ENCODE measurements at places on chromosomes 7 and 10.

- DNase-seq: no peak
These were observed 3.2 kb upstream of the NCOA4 start for GRCh38 chr10:46033602-46034011.

GRCh38 chr7:4307316-4308204, 374.5 kb upstream of the FOXK1 start:
- DNase-seq: no peak

GRCh38 chr10:64277536-64277935, 756.3 kb downstream of the REEP3 start:
- peak; percentile 6 for DNase-seq

GRCh38 chr7:34823650-34824258, 165.7 kb downstream of the NPSR1 start:
- DNase-seq: peak; percentile 66

DNA sequence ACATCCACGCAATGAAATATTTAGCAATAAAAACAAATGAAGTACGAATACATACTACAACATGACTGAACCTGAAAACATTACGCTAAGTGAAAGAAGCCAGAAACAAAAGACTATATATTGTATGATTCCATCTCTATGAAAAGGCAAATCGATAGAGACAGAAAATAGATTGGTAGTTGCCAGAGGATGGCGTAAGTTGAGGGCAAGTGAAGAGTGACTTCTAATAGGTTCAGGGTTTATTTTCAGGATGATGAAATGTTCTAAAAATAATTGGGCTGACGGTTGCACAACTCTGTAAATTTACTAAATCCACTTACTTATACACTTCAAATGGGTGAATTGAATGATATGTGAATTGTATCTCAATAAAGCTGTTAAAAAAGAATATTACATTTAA, 39.5 kb upstream of the TECTB start:
- no peak for DNase-seq

GRCh38 chr7:149161241-149161848, 14.1 kb downstream of the ZNF398 start:
- no peak for DNase-seq

GRCh38 chr7:29272057-29272456, 77.5 kb downstream of the CHN2 start:
- no peak for DNase-seq

DNA sequence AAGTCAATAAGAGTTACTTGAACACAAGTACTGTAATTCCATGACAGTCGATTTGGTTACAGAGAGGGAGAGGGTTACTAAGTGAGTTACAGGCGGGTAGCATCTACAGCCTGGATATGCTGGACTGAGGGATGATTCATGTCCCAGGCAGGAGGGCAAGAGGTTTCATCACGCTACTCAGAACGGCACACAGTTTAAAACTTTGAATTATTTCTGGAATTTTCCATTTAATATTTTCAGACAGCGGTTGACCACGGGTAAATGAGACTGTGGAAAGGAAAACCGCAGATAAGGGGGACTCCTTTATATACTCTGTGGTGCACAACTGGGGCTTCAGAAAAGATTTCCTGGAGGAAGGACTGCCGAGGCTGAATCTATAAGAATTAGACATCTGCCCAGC, 25.7 kb upstream of the LRRC4 start:
- no peak for DNase-seq

GRCh38 chr10:15815242-15815885, 44.9 kb downstream of the MINDY3 start:
- DNase-seq: peak; percentile 39

GRCh38 chr10:23441251-23441650, 2.4 kb downstream of the OTUD1 start:
- DNase-seq: no peak

GRCh38 chr10:33306701-33307519, 27.6 kb downstream of the NRP1 start:
- DNase-seq: no peak

- no peak for DNase-seq
These were observed 868.1 kb upstream of the AUTS2 start for GRCh38 chr7:68730194-68730593.

DNA sequence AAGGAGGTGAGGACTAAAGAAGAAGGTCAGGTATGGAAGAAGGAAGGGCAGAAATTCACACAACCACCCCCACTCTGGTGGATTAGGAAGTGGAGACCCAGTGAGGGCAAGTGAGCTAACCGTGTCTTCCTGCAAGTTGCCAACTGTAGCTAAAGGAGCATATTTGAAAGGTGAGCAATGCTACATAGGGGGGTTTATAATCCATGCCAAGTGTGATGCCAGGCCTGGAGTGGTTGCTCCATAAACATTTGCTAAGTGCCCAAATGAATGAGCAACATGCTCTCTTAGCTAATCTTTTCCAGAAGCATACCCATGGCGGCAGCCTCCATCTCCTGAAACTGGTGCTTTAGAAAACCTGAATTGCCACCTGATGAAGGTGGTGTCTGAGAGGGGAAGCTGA, 121.6 kb downstream of the LRRC18 start:
- no peak for DNase-seq

GRCh38 chr7:101702362-101702850, 73.3 kb upstream of the MYL10 start:
- DNase-seq: no peak

- no peak for DNase-seq
These were observed 92.7 kb downstream of the CDK14 start for GRCh38 chr7:90688810-90689209.

DNA sequence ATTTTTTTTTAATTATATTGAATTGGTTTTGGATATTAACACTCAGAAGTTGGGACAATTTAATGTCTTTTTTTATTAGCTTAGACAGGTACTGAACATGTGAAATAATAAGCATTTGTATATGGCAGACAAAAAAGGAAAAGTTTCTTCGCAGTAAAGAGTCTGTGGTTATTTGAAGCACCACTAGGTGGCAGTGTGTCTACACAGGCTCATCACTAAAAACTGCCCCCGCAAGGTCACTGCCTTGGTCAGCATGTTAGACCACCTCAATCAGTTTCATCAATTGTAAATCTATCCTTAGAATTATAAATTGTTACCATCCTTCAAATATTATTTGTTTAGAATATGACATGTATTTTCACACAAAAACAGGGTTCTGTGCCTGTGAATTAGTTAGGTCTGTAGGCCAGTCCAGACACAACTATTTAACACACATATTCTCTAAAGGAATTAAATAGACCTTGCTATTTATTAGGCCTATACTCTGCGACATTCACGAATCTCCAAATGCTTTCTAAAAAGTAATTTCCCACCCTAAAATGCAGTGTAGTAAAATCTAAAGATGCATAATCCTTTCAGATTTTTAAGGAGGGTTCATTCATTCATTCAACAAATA, 17.0 kb downstream of the PNLIPRP3 start:
- peak; percentile 61 for DNase-seq

GRCh38 chr10:18567343-18567856, 84.0 kb downstream of the NSUN6 start:
- DNase-seq: no peak

DNA sequence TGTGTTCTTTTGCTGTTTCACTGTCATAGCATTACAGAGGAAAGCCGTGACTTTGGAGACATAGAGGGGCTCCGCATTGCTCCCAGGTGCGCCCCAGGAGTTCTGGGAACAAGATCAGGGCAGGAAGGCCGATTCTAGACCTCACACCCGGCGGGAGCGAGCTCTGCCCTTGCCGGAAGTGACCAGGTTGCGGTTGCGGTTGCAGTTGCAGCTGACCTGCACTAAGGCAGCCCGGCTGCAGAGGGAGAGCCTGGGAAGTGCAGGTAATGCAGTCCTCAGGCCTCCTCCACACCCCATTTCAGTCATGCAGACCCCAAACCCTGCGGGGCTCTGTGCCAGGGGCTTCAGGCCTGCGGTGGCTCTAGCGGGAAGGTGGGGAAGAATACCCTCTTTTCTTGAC, 130.0 kb upstream of the LANCL2 start:
- DNase-seq: no peak

DNA sequence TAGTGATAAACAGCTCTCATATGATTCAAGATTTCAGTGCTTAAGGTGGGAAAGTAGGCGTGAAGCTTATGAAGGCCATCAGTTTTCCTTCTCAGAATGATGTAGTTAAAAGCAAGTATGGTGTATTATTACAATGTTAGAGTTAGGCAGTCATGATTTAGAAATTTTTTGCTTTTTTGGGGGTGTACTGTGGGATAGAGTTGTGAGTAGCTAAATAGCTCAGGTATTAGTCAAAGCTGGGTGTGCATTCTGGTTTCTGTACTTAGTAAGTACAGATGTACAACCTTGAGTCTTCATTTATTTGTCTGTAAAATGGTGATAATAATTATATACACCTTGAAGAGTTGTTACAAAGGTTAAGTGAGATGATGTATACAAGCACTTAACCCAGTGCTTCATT, 52.2 kb downstream of the R3HCC1L start:
- DNase-seq: no peak

DNA sequence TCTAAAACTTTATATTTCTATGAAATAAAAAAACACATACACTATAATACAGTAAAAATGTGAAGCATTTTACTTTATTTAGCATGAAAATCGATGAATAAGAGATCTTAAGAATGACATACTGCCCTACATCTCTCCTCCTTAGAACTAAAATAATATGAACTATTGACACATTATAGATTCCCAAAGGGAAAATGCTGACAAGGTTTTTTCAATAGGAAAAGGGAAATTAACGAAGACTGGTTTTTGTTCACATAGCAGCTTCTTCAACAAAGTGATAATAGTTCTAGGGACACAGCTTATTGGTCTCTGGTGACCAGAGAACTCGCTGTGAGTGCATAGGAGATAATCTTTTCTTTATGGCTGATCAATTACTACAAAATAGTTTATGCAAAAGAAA, 57.9 kb upstream of the FEZF1 start:
- no peak for DNase-seq

GRCh38 chr10:76334255-76334654, 902.8 kb downstream of the LRMDA start:
- peak; percentile 84 for DNase-seq

DNA sequence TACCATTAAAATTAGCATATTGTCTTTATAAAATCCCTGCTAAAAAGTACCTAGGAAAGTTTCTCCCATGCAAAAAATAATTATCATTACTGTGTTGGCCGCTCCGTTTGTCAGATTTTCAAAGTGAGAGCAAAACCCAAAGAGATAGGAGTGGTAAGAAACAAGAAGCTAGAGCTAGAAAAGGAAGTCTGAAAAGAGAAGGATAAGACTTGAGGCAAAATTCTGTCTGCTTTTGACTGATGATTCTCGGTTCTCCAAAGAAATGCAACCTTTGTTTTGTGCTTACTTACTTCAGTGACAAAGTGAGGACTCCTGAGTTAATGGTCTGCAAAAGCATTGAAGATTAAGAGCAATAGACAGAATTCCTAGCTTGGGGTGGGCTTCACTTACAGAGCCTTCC, 33.3 kb upstream of the CAPZA2 start:
- no peak for DNase-seq

- DNase-seq: no peak
These were observed 23.7 kb downstream of the BTBD16 start for GRCh38 chr10:122294511-122295450.

GRCh38 chr7:116583653-116584052, 58.8 kb downstream of the CAV1 start:
- DNase-seq: no peak

GRCh38 chr7:74306730-74307469, 17.7 kb downstream of the CLIP2 start:
- peak; percentile 79 for DNase-seq

DNA sequence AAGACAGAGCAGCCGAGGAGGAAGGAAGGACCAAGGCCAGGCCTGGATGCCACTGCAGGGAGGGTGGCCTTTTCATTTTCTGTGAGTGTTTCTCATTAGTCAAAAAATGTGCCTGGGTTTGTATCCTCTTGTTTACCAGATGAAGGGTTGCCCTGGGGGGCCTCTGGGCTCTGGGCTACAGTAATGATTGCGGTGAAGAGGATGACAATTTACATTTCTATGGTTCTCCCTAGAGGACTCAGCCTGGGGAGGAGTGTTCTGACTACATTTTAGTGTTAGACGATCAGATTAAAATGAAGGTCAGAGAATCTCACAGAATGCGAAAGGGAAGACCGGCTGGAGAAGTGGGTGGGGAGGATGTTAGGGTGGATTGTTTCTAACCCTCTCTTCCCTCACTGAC, 108.0 kb upstream of the KMT2C start:
- DNase-seq: no peak

- DNase-seq: no peak
These were observed 6.0 kb downstream of the RHOBTB1 start for GRCh38 chr10:60937784-60938654.

GRCh38 chr10:78954689-78955088, 114.1 kb upstream of the ZMIZ1 start:
- DNase-seq: no peak

DNA sequence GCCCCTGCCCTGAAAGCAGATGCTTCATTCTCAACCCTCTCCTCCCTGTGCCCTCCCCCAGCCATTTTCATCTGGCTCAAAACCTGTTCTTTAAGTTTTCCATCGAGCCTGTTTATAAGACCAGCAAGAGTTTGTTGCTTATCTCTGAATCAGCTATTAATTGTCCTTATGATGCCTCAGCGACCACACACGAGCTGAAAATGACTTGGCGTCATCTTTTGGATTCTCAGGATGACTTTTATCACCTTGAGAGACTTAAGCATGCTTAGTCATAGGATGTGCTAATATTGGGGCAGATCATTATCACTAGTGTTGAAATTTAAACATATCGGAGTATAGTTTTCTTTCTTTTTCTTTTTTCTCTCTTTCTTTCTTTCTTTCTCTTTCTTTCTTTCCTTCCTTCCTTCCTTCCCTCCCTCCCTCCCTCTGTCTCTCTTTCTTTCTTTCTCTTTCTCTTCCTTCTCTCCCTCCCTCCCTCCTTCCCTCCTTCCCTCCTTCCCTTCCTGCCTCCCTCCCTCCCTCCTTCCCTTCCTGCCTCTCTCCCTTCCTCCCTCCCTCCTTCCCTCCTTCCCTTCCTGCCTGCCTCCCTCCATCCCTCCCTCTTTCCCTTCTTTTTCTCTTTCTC, 184.5 kb downstream of the PHTF2 start:
- no peak for DNase-seq

DNA sequence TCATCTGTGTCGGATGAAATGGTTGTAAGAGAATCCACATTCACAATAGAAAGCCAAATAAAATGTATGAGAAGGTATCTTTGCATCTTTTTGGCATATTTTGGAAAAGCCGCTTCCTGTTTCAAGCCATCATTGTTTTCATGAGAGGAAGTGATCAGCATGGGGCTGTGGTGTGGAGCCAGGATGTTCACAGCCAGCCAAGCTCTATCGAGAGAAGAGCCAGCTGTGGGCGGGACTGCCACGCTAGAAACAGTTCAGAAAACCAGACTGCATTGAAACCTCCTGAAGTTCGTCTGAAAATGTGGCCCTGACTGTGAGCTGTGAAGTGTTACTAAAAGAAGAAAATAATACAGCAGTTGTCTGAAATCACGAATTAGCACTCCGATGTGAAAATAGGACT, 21.2 kb upstream of the NPS start:
- peak; percentile 38 for DNase-seq
